GM13976 (cell line): ENCODE measurements at places on chromosomes 6 and 20.

- no peak for DNase-seq
Measured at GRCh38 chr20:40326784-40327183, 362.3 kb downstream of the MAFB start.

- DNase-seq, result no peak
Measured at GRCh38 chr6:169415179-169415578, 161.5 kb upstream of the THBS2 start.

DNA sequence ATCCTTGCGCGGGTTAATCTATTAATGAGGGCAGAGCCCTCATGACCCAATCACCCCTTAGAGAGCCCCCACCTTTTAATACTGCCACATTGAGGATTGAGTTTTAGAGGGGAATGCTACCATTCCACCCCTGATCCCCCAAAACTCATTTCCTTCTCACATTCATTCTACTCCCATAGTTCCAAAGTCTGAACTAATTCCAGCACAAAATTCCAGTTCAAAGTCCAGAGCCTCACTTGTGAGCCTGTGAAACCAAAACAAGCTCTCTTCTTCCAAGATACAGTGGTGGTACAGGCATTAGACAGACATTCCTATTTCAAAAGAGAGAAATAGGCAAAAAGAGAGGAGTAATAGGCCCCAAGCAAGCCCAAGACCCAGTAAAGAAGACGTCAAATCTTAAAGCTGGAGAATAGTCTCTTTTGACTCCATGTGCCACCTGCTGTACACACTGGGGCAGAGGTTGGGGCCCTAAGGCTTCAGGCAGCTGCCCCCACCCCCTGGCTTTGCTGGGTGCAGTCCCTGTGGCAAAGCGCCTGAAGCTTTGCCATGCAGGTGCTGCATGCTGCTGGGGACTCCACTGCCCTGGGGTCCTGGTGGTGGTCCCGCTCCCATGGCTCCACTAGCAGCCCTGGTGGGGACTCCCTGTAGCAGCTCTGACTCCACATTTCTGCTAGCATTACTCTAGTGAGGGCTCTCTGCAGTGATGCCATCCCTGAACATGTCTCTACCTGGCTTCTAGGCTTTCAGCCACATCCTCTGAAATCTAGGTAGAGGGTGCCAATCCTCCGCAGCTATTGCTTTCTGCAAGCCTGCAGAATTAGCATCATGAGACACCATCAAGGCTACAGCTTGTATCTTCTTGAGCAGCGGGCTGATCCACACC lies 41.3 kb downstream of the RSPH3 start:
- DNase-seq, result no peak

DNA sequence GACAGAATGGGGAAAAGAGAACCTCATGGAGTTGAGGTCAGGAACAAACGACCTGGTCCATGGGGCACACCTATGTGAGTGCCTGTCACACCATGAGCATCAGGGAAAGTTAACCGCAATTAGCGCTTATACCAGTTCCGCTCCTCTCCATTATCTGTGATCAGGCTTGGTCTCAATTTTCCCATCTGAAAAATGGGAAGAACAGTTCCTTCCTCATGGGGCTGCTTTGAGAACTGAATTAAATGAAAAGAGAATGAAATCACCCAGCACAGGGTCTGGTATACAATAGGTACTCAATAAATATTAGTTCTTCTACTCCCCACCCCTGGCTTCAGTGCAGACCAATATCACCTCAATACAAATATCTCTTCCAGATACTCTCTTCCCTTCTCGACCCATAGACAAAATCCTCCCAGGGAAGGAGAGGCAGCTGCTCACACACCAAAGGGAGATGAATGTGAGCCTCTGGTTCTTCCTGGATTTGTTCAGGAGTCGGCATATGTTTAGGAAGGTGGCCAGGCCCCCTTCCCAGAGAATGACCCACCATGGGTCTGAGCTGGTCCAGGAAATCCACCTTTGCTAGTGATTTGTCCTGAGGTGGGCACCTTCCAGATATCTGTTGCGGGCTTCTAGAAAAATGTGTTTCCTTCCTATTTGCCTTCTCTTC lies 2.4 kb upstream of the PTGIS start:
- DNase-seq, result no peak

DNA sequence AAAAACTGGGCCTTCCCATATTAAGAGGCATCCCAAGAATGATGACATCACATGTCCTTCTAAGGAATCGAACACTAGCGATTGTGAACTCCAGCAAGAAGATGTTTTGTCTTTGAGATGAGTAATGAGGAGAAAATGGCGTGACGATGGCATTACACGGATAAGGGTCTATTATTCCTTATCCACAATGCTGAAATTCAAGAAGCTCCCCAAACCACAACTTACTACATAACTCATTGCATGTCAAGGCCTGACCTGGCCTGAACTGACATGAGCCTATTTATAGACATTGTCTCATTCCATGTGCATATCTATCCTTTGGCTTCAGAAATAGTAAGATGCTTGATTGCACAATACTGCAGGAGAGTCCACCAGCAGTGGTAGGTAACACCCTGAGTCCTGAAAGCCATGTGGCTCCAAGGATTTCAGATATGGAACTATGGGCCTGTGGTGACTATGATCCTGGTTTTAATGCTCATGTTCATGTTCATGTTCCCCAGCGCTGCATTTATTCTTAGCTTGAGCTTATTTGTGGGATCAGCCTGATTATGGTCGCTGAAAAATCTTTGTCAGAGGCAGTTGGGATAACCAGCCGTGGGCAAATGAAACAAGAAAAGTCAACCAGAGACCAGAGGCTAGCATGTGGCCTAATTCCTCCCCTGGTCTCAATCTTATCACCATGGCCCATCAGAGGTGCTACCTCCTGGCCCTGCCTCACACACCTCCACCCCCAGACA lies 183.2 kb upstream of the JARID2 start:
- no peak for DNase-seq

- DNase-seq, result no peak
Measured at GRCh38 chr20:61356196-61356595, 104.1 kb downstream of the CDH4 start.

GRCh38 chr6:100236389-100236788 lies 228.3 kb downstream of the SIM1 start:
- DNase-seq, result no peak

- DNase-seq, result no peak
Measured at GRCh38 chr6:47335466-47335865, 25.8 kb upstream of the TNFRSF21 start.

DNA sequence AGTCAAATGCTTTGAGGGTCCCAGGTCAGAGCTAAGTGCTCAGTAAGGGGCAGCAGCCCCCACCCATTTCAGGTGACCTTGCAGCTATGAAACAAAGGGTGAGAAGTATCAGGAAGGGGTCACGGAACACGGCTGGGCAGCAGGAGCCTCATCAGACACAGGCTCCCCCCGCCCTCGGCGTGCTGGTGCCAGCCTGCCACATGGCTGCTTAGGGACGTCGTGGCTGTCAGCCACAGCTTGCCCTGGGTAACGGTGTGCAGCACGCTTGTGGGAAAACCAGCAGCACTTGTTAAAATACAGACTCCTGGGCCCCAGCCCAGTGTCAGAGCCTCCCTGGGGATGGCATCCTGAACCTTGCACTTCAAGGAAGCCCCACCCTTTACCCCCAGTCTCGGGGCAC lies 39.3 kb downstream of the SSR1 start:
- no peak for DNase-seq

DNA sequence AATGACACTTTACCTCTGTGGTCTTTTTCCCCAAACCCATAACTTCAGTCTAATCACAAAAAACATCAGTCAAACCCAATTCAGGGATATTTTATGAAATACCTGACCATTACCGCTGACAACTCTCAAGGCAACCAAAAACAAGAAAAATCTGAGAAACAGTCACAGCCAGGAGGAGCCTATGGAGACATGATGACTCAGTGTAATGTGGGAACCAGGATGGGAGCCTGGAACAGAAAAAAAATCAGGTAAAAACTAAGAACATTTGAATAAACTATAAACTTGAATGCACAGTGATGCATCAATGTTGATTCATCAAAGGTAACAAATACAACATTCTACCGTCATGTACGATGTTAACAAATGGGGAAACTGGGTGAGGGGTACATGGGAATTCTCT lies 84.1 kb upstream of the TSHZ2 start:
- DNase-seq, result no peak

- DNase-seq, result peak; percentile 83
Measured at GRCh38 chr20:37308086-37309050, 18.9 kb downstream of the MANBAL start.

DNA sequence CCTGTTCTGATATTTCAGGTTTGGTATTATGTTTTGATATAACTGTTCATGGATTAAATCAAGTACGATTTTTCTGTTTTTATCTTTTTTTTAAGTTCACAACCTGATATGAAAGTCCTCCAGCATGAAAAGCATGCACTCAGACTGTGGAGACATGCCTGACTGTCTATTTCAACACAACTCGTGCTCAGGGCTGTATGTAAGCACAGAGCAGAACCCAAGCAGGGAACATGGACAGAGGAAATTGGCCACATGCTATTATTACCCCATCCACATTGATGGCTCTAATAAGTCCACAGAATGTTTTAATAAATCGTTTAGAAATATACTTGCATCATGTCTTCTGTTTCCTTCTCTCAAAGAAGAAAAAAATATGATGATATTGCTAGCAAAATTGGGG lies 730.4 kb downstream of the C6orf118 start:
- no peak for DNase-seq

DNA sequence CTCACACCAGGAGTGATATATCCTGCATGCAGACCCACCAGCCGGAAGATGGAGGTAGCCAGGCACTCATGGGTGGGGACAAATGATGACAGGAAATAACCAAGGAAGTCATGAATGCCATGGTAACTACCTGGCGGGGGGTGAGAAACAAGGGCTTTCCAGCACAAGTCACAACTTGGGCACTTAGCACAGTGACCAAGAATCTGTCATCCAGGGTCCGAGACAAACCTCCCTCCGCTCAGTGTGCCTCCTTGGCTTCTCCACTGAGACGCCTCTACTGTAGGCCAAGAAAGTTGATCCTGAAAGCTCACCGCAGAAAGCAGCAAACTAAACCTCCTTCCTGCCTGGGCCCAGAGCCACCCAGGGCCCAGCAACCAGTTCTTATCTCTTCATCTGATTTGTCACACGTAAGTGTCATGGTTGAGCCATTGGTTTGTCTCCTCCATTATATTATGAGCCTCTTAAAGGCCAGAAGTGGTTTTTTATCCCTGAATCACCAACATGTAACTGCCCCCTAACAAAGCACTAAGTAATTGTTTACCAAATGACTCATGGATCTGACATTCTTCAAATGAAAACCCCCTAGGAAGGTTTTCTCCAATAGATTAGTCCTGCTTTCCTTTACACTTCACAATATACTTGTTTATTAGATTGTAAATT lies 84.3 kb upstream of the TAB2 start:
- no peak for DNase-seq

DNA sequence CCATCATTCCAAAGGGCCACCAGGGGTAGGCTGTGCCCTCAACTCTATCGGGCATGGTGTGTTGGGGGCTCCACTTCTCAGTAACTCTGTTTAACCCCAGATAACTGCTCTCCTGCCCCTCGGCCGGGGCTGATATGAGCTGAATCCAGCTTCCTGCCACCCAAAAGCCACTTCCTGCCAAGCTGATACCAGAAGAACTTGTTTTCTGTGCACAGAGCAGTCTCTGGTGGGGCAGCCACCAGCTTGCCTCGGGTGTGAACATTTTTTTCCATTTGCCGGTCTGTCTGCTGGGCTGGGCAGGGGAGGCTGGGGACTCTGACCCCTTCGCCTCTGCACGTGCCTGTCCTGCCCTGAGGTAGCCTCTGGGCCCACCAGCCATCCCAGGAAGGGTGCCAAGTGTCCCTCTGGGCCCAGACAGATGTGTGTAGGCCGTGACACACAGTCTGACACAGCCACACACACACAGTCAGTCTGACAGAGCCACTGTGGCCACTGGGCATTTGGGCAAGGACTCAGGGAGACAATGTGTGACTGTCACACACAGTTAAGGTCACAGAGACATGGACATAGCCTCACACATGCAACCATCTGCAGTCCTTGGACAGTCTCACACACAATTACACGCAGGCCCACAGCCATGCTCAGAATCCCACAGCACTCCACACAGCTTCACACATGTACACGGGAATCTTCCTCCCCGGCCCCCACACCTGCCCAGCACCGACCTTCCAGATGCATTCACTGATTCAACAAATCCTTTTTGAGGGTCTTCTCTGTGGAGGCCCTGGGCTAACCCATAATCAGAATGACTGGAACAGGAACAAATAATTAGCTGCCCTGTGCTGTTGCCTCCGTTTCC lies 45.1 kb downstream of the NOL4L start:
- no peak for DNase-seq

DNA sequence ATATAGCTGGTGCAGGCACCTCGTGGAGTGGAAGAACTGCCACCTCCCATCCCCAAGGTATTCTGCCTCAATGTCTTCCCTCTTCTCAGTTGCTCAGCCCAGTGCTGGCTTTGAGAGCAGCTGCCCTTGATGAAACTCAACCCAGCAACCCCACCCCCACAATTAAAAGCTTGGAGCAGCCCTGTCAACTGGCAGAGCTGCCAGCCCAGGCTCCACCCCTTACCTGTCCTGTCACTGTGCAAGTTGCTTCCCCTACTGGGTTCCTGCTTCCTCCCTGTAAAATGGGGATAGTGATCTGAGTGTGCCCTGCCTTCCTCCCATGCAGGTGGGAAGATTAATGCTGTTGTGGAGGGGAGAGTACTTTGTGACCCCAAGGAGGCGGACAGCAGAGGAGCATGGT lies 4.5 kb downstream of the TMEM63B start:
- no peak for DNase-seq

- DNase-seq, result peak; percentile 24
Measured at GRCh38 chr20:10171864-10172751, 46.5 kb upstream of the SNAP25 start.

GRCh38 chr6:119257726-119258125 lies 91.8 kb downstream of the MAN1A1 start:
- DNase-seq, result no peak

- DNase-seq, result no peak
Measured at GRCh38 chr20:14617123-14617522, 279.7 kb upstream of the FLRT3 start.

DNA sequence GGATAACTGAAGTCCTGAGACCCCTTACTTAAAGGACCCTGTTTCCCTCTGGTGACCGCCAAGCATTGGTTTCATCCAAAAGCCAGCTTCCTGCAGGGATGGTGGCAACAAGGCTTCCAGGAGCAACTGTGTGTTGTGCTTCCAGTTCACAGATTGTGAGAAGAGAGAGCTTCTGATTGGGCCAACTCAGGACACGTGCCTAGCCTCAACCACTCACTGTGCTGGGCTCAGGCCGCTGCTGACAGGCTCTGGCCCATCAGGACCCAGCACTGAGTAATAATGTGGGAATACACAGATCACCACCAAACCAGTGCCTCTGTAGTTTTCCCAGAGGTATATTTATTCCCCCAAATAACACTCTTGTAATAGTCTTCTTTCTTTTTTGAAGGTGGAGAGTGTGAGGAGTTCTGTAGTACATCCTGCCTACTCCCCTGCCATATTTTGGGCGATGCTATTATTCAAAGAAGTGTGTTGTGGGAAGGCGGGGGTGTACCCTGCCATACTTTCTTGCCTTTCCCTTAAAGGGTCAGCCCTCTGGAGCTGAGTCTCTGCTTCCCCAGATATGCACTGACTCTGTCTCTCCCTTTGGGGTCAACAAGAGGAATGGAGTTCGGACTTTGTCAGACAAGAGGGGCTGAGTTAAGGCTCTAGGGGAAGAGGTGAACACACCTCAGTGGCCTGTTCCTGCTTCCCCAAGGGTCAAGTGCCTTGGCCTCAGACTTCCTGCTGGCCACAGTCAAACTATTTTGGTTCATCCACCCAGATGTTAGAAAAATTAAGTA lies 23.2 kb downstream of the PPP1R16B start:
- DNase-seq, result no peak

GRCh38 chr20:8639112-8639778 lies 429.6 kb upstream of the PLCB4 start:
- no peak for DNase-seq

- no peak for DNase-seq
Measured at GRCh38 chr20:39528436-39528835, 566.3 kb downstream of the DHX35 start.
